ENCODE measurements at places on chromosomes 6 and 20.

GRCh38 chr20:3479025-3479424, 8.2 kb downstream of the ATRN start:
- no peaks in the 10 kb centered on the region for H3K27me3 ChIP-seq
- H3K36me3 ChIP-seq, result no peaks in the 10 kb centered on the region
- peaks cover 7% of the 10 kb centered on the region for H3K4me1 ChIP-seq
- no peak overlapping the region for H3K4me3 ChIP-seq
- no peak for DNase-seq

DNA sequence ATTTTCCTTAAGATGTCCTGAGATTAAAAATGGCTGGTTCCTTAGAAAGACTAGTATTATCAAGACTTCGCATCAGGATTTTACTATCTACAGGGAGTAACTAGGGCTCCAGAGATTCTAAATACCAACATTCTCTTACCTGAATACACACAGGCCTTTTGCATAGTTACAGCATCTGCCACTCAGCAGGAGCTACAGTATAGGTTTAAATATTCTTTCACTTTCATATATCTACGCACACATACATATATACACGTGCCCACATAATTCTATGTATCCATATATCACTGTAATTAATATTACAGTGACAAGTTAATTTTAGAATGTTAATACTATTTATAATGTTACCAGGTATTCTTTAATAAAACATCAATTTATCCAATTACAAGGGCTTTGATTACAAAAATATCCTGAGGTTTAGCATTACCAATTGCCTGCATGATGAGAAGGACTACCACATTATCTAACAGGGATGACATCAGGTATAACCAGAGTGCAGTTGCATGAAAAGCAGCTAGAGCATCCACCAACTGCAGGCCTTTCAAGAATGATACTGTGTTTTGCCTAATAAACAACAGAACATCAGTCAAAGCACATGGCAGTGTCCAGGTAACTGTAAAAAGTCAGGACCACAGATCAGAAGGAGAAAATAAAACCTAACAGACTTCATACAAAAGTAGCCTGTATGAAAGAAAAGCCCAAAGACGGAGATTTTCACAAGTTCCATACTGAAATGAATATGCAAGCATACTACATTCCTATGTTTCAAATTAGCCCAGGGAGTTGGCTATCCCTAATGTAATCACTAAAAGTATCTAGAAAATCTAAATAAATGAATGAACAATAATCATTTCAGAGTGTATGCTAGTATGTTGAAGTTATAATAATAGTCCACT, 268.7 kb downstream of the PTPRK start:
- H3K4me3 ChIP-seq, result no peak overlapping the region
- no peaks in the 10 kb centered on the region for H3K36me3 ChIP-seq
- H3K27me3 ChIP-seq, result no peaks in the 10 kb centered on the region
- H3K27ac ChIP-seq, result no peak overlapping the region
- peaks cover 20% of the 10 kb centered on the region for H3K4me1 ChIP-seq

- H3K4me1 ChIP-seq, result no peaks in the 10 kb centered on the region
- peaks cover 7% of the 10 kb centered on the region for H3K27me3 ChIP-seq
- H3K27ac ChIP-seq, result no peak overlapping the region
- H3K36me3 ChIP-seq, result no peaks in the 10 kb centered on the region
- no peak overlapping the region for H3K4me3 ChIP-seq
- no peak for DNase-seq
Observed at GRCh38 chr6:33108307-33108706, 32.5 kb downstream of the HLA-DPB1 start.

DNA sequence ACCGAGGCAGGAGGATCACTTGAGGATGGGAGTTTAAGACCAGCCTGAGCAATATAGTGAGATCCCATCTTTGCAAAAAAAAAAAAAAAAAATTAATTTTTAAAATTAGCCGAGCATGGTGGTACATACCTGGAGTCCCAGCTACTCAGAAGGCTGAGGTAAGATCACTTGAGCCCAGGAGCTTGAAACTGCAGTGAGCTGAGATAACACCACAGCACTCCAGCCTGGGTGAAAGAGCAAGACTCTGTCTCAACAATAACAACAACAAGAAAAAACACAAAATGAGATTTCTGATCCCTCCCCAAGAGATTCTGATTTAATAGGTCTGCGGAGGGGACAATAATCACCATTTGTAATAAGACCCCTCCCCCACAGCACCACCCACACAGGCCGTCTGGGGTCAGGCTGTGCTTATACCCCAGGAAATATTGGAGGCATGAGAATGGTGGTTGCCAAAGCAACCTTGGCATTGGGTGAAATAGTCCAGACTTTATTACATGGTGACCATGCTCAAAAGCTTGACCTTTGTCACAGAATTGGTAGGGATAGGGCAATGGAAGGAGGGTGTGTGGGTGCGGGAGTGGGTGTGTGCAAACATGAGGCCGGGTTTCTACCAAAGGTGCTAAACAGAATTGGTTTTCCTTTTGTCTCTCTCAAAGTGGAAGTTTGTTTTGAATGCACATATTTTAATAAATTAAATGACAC, 24.4 kb upstream of the ADTRP start:
- no peak overlapping the region for H3K27ac ChIP-seq
- no peak overlapping the region for H3K4me3 ChIP-seq
- no peaks in the 10 kb centered on the region for H3K36me3 ChIP-seq
- peaks cover 3% of the 10 kb centered on the region for H3K27me3 ChIP-seq
- DNase-seq, result no peak

GRCh38 chr6:124772733-124773319, 189.4 kb upstream of the RNF217 start:
- DNase-seq, result no peak
- H3K36me3 ChIP-seq, result no peaks in the 10 kb centered on the region
- no peak overlapping the region for H3K4me3 ChIP-seq
- no peak overlapping the region for H3K27ac ChIP-seq
- H3K27me3 ChIP-seq, result no peaks in the 10 kb centered on the region

Measured in immature natural killer cell (primary cell).